Kidney capillary endothelial cell (primary cell): ENCODE measurements at places on chromosomes 16 and 17.

DNA sequence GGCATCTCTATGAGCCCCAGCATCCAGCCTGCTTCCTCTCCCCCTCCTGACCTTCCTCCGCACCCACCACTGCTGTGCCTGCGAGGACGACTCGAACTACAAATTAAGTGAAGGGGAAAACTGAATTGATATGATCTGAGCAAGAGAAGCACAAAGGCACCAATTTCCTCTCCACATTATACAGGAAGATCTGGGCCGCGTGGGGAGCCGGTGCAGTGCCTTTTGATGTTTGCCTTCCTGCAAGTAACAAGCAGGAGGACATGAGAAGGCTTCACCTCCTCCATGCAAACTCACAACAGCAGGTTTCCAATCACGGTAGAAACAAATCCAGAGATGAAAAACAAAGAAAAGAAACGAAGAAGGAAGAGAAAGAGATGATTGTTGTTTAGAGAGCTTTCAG is 57.8 kb upstream of the MMP2 start:
- DNase-seq: no peak

- no peak for DNase-seq
Observed at GRCh38 chr17:80109713-80110446, 8.5 kb downstream of the GAA start.

DNA sequence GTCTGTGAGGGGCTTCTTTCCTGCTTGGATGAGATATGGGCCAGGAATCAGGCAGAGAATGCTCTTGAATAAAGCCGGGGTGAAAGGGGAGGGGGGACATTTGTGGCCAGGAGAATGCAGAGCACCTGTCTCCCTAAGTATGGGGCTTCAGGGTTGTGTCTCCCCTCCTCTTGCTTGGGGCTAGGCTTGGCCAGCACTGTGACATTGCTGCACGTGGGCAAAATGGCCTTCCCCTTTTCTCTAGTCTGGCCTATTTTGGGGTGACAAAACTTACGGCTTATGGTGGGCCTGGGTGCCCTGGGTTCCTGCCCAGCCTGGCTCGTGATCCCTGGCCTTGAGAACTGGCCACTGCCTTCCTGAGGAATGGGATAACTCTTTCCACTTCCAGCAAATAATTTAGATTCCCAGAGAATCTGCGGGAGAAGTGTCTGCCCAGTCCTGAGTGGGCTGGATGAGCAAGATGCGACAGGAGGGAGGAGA is 5.6 kb downstream of the NFE2L1 start:
- no peak for DNase-seq

DNA sequence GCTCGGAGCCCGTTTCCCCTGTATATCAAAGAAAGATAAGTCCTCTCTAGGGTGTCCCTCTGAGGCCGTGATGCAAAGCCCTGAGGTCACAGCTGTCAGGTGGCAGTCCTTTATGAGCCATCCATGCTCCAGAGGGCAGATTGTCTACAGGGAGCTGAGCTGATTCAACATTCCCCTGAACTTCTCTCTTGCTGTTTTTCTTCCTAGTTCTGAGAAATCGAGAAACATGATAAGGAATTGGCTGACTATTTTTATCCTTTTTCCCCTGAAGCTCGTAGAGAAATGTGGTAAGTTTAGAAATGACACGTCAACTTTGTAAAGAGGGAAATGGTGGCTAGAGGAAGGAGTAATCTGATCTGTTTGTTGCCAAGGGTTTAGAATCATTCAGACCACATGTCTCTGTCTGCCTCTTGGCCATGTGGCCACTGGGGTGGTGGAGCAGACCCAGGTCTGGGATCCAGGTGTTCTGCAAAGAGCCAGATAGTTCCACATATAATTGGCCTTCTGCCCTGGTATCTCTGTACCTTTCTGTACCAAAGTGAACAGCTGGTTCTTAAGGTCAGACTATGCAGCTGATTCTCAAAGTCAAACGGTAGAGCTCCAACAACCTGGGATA is 3.5 kb downstream of the CTNS start:
- no peak for DNase-seq

- DNase-seq: no peak
Observed at GRCh38 chr16:83066011-83066410, 439.2 kb downstream of the CDH13 start.

- no peak for DNase-seq
Observed at GRCh38 chr16:709566-710499, 4.2 kb upstream of the FBXL16 start.
